ENCODE measurements at places on chromosomes 13 and 19.

GRCh38 chr19:13104848-13105711, 2.4 kb upstream of the LYL1 start:
- no peak for DNase-seq

DNA sequence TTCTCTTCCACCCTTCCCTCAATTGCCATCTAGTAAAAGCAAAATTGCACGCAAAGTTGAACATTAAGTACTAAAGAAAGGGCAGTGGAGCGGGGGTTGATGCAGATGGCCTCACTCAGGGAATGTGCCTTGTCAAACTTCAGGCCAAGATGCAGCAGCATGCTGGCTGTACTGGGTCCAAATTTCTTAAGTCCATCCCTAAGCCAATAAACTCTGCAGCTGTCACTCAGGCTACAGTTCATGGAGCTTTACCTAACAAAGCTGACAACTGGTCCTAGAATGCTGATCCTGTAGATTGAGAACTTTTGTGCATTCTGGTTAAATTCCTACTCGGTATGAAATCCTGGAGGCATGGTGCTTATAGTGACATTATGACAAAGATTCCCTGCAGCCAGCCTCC, 88.4 kb downstream of the FOXO1 start:
- DNase-seq: no peak

GRCh38 chr13:22090106-22090505, 419.2 kb downstream of the FGF9 start:
- no peak for DNase-seq

GRCh38 chr19:8366121-8366581, 2.2 kb downstream of the ANGPTL4 start:
- DNase-seq: no peak

- DNase-seq: no peak
Observed at GRCh38 chr13:83895994-83896580, 13.8 kb upstream of the SLITRK1 start.

- no peak for DNase-seq
Observed at GRCh38 chr13:83325125-83325853, 557.0 kb downstream of the SLITRK1 start.

DNA sequence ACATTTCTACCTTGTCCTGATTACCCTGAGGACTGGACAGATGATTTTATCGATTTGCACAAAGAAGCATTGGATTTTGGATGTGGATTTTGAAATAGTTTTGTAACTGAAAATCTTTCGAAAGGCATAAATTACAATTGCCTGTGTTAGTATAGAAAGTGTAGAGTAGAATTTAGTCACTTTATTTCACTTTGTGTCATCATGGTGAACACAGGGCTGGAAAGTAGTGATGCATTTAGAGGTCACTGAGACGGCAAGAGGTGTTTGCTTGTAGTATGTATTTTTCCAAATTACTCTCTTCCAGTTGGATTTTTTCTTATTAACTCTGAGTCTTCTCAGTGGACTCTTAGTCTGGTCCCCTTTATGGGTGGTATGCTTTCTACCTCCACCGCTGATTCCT, 326.0 kb downstream of the NALCN start:
- no peak for DNase-seq

DNA sequence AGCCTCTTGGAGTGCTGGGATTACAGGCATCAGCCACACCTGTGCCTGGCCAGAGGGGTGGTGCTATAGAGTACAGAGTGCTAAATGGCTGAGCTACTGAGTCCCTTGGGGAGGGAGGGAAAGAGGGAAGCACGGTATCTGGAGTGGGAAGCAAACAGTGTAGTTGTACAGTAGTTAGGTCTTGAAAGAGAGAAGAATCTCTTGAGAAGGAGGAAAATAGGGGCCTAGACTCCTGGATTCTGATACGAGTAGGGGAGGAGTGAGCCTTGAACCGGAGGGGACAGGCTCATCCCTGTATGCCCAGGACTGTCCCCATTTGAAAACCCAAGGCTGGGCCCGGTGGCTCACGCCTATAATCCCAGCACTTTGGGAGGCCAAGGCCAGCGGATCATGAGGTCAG, 5.1 kb downstream of the MYADM start:
- DNase-seq: no peak

All from HTR-8/SVneo (cell line).